ENCODE measurements at places on chromosomes 7 and 10.

- DNase-seq = no peak
These were observed 40.3 kb upstream of the EFCAB10 start for GRCh38 chr7:105621617-105622016.

- no peak for DNase-seq
These were observed 63.2 kb downstream of the PRPF18 start for GRCh38 chr10:13649844-13650520.

GRCh38 chr7:34438436-34438835 is 219.6 kb upstream of the NPSR1 start:
- DNase-seq = no peak

DNA sequence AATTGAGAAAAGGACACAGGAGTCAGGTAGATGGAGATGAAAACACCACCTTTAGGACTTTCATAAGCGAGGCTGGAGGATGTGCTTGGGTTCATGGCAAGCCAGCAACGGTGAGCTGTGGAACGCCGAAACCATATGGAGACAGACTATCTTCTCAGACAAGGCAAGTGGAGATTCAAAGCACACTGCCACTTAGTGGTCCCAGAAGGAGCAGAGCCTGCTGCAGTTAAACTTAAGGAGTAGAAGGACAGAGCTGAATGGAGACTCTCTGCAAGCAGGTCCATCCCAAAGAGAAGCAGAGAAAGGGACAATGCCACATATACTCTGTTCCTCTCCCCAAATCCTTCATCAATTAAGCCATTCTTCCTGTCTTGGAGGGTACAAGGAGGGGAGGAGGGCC is 236.3 kb upstream of the HABP2 start:
- no peak for DNase-seq

- no peak for DNase-seq
These were observed 46.8 kb downstream of the DPYSL4 start for GRCh38 chr10:132233501-132234085.

GRCh38 chr10:122853665-122854313 is 8.1 kb upstream of the CUZD1 start:
- no peak for DNase-seq

DNA sequence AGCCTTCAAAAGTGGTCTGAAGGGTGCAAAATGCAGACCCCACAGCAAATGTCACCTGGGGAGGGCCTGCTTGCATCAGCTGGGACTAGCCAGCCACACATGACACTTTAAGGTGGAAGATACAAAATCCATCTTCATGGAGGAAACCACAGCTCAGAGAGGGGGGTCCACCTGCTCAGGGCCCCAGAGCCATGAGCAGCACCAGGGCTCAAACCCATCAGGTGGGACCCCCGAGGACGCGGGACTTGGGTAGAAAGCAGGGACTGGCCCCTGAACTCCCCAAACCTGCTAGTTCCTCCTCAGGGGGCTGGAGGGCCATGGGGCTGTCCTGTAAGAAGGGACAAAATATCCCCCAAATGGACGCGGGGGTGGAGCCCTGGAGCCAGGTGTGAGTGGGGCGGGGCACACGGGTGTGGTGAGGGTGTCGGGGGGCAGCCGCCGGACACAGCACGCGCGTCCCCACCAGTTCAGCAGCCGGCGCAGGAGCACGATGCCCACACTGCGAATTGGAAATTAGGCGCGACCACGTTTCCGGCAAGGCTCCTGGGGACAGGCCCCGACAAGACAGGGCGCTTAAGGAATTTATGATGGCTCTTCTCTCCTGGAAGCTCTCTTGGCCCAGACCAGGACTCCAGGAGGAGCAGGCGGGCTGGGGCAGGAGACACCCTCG is 8.0 kb downstream of the PDGFA start:
- no peak for DNase-seq

DNA sequence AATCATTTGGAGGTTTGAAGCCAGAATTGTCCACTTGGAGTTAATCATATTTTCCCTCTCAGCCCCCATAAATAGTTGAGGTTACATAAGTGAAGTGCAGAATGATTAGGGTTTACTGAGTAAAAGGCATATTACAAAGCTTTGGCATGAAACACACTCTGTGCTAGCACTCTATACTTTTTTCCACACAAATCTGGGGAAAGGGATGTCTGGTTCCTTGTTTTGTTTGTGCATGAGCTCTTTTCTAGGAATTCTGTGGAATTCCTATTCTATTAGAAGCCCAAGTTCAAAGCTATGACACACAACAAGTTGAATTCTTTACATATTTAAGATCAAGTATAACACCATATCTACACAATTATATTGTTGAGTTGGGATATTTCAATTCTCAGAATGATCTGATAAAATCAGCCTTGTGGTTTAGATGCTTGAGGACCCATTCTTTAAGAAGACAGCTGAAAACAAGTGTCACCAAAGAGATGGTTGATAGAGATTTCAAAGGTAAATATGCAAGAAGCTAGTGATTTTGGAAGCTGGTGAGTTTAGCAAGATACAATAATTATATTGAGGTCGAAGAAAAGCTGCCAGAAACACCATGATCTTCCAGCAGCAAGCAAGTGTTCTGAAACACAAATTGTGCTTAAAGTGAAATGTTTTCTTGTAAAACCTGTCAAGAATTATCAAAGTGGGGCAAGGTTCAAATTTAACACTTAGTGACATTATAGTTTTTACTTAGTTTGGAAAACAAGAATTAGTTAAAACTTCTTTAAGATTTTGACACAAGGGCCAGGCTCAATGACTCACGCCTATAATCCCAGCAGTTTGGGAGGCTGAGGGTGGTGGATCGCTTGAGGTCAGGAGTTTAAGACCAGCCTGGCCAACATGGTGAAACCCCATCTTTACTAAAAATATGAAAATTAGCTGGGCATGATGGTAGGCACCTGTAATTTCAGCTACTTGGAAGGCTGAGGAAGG is 122.6 kb downstream of the INHBA start:
- DNase-seq = no peak

DNA sequence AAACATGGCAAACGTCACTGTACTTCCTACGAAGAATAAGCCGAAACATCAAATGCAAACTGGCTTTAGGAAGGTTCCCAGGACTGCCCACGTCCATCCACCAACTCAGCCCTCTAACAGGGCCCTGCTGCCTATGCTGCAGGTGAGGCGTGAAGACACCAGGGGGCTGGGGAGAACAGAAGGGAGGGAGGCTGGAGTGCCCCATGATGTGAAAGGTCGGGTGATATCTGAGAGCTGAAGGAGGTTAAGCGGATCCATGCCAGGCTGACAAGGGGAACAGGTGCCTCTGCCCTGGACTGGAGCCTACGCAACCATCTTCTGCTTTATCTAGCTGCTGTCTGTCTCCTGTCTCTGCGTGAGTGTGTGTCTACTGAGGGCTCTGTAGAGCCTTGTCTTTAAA is 40.2 kb upstream of the ATP6V0A4 start:
- DNase-seq = no peak

- no peak for DNase-seq
These were observed 6.7 kb upstream of the POLR1F start for GRCh38 chr7:19715499-19715898.

- DNase-seq = no peak
These were observed 80.4 kb downstream of the UBE3C start for GRCh38 chr7:157219154-157219553.

DNA sequence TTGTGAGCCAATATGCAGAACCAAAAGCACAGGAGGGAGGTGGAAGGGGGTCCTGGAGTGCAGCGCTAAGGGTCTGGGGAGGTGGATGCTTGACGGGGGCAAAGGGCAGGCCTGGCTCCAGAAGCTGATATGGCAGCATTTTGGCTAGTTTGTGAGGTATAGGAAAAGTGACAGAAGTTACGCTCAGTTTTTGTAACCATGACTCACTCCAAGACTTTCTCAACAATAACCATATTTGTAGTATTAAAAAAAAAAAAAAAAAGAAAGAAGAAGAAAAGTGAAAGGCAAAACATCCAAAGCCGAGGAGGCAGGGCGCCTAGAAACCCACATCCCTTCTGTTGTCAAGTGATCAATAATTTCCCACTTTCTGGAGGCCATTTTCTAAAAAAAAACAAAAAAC is 92.3 kb downstream of the RNF216 start:
- DNase-seq = no peak

DNA sequence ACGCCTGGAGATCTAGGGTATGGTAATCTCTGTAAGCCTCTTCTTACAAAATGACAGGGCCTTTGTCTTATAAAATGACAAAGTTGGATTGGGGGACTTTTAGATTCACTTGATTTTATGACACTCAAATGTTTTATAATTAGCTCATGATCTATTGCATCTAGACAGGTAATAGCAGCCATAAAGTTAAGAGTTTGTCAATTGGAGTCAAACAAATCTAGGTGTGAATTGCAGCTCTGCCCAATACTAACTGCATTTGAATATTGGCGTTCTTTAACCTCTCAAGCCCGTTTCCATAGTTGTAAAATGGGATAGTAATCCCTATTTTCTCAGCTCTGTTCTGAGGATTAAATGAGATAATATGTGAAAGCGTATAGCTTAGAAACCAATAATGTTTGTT is 14.1 kb upstream of the MRC1 start:
- DNase-seq = no peak

DNA sequence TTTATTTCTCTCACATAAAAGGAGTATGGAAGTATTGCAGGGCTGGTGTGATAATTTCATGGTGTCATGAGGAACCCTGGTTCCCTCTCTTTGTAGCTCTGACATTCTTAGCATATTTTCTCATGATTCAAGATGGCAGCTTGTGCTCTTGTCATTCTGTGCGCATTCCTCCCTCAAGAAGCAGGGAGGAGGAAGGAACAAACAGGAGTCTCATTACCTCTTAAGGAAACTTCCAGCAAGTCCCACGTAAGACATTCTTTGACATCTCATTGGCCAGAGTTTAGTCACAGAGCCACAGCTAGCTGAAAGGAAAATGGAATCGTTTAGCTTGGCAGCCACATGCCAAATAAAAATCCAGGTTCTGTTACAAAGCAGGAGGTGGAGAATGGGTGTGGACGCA is 546.8 kb downstream of the LRMDA start:
- DNase-seq = no peak

DNA sequence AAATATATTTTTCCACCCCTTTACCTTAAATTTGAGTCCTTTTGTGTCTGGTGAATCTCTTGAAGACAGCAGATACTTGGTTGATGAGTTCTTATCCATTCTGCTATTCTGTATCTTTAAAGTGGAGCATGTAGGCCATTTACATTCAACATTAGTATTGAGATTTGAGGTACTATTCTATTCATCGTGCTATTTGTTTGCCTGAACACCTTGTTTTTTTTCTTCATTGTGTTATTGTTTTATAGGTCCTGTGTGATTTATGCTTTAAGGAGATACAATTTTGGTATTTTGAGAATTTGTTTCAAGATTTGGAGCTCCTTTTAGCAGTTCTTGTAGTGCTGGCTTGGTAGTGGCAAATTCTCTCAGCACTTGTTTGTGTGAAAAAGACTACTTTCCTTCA is 29.9 kb downstream of the GDI2 start:
- no peak for DNase-seq

- no peak for DNase-seq
These were observed 35.3 kb upstream of the PFKFB3 start for GRCh38 chr10:6167456-6167855.

Measured in stimulated activated CD8-positive, alpha-beta memory T cell treated with anti-CD3 and anti-CD28 coated beads, Interleukin-15, amount 100 ng/mL, for 48 hours (primary cell).